ENCODE measurements at places on chromosomes 1 and 21. TPM values are rescaled to one million over a fixed set of nuclear protein-coding genes. Genes with fewer than 3 reads are reported as not detected.
A peak's percentile ranks its signal among the peaks of the same experiment; 100 is the strongest.

DNA sequence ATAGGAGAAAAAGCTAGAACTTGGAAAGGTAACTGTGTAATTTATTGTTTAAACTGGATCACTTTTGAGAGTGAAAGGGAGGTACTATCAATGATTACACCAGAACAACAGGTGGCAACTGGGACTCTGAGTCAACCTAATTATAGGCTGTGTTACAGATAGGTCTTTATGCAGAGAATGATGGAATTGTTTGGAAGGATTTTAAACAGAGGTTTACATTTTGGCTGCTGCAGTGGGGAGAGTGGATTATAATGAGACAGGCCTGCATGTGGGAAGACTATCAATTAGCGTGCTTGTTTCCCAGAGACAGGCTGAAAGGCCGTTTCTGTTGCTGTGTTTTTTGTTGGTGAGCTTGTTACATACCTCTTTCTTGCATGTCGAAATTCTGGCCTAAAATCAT is 432.9 kb downstream of the PLA2G4A start:
- peaks cover 42% of the 10 kb centered on the region for H3K4me1 ChIP-seq
- peak overlapping the region; percentile 63 for H3K27ac ChIP-seq
- DNase-seq, result no peak
- no peaks in the 10 kb centered on the region for H3K36me3 ChIP-seq
- no peak overlapping the region for H3K4me3 ChIP-seq

DNA sequence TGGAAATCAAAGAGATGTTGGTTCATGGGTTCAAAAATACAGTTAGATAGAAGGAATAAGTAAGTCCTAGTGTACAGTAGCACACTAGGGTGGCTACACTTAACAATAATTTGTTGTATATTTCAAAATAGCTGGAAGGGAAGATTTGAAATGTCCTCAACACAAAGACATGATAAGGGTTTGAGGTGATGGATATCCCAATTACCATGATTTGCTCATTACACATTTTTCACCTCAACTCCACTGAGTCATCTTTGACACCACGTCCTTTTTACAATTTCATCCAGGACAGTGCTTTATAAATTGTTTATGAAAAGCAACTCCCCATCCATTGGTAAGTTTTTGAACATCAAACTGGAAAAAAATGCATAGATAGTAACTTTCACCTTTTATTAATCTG is 208.3 kb downstream of the ZC3H11B start:
- no peak overlapping the region for H3K27ac ChIP-seq
- no peaks in the 10 kb centered on the region for H3K4me1 ChIP-seq
- no peak for DNase-seq
- no peaks in the 10 kb centered on the region for H3K36me3 ChIP-seq

LCE3E gene
- not detected for total RNA-seq

GRCh38 chr1:229136822-229137221 is 134.1 kb upstream of the RAB4A start:
- H3K27ac ChIP-seq, result no peak overlapping the region
- H3K4me1 ChIP-seq, result peaks cover 7% of the 10 kb centered on the region
- H3K4me3 ChIP-seq, result no peak overlapping the region
- no peaks in the 10 kb centered on the region for H3K27me3 ChIP-seq
- peaks cover 5% of the 10 kb centered on the region for H3K36me3 ChIP-seq

DNA sequence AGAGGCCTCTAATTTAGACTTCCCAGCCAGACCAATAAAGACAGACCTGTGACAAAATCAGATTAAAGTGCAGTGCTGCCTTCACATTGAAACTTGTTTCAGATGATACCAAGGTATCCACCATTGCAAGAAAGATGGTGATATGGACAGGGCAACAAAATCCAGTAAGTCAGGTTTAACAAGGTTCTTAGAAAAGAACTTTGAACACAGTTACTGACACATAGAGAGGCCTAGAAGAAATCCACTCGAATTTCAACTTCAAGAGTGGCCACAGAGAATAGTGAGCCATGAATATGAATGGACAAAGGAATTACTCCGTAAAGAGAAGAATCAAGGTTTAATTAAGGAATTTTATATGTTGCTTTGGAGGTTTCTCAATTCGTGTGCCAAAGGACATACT is 230.4 kb downstream of the KCNT2 start:
- H3K27ac ChIP-seq, result no peak overlapping the region
- H3K4me1 ChIP-seq, result no peaks in the 10 kb centered on the region
- no peak overlapping the region for H3K4me3 ChIP-seq
- DNase-seq, result no peak
- no peaks in the 10 kb centered on the region for H3K27me3 ChIP-seq
- peaks cover 4% of the 10 kb centered on the region for H3K36me3 ChIP-seq

HSF2BP gene
- 5.1 TPM for total RNA-seq

Measured in mesothelial cell of epicardium (in vitro differentiated cells).